Fibroblast of the aortic adventitia (primary cell): ENCODE measurements at places on chromosomes 1 and 21. TPM values are rescaled to one million over a fixed set of nuclear protein-coding genes. Genes with fewer than 3 reads are reported as not detected.
A peak's percentile ranks its signal among the peaks of the same experiment; 100 is the strongest.

The GNAT2 gene
- 0.18 TPM in 1 of 2 replicates, not detected in the other for total RNA-seq

The OR2L13 gene
- not detected in 2 replicates for total RNA-seq

The KANK4 gene
- total RNA-seq: 0.09 and 0.16 TPM in 2 replicates

DNA sequence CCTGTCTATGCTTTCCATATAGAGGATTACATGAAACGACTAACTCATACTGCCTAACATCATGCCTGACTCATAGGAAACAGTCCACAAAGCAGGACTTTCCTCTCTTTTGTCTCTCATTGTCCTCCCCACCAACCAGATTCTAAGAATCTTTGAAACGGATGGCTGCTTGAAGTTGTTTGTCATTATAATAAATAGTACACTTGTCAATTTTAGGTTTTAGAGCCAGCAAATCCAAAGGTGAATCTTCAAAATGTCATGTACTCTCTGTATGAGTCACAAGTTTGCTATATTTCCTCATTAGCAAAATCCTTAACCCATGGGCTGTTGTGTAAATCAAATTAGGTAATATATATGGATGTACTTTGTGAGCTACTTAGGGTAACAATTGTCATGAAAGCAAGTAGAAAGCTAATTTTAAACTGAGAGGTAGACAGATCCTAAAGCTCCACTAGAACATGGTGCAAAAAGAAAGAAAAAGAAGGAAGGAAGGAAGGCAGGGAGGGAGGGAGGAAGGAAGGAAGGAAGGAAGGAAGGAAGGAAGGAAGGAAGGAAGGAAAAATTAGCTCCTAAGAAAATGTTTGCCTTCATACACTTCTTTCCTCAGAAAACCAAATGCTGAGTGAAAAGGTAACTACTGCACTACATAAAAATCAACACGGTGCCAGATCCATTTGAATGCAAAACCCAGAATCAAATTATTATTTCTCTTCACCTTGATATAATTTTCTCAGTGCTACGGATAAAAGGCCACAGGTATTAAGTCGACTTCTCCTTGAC is 129.5 kb upstream of the PRMT6 start:
- no peak for DNase-seq

The LY9 gene
- total RNA-seq: 0.25 TPM in 1 of 2 replicates, not detected in the other

The FLAD1 gene
- 5.2 and 17.7 TPM in 2 replicates for total RNA-seq

- peak; percentile 14 for DNase-seq
Measured at GRCh38 chr1:96730574-96731298, 9.2 kb downstream of the PTBP2 start.

DNA sequence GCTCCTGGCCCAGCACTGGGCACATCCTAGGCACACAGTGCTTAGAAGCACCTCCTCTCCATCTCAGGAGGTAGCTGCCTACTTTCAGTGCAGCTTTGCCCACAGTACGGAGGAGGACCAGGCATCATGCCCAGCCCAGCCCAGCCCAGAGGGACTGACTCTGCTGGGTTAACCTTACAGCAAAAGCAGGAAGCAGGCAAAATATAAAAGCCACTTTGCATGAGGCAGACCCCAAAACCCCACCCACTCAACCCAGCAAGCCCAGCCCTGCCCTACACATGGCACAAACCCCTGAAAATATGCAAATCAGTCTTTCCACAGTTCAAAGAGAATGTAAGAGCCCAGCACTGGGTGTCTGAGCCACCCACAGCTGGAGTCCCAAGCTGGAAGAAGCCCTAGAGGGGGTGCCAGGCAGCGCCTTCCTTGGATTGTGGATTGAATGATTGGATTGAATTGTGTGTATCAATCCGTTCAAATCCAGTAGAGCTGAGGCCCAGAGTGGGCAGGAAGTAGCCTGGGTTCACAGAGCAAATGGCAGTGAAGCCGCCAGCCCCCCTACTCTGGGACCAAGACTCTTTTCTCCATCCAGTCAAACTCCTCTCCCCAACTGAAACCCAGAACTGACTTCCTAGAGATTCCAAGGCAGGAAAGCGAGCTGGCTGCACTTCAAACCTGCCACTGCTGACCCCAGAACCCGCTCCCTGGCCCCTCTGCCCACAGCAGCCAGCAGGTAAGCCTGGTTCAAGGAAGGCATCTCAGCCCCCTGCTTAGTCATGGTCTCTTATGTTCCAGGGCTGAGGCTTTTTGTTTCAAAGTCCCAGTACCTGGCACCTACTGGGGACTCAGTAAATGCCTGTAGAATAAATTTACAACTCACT is 117.7 kb downstream of the LACTBL1 start:
- no peak for DNase-seq

- DNase-seq: no peak
Measured at GRCh38 chr1:10178597-10179405, 31.6 kb upstream of the KIF1B start.
